ENCODE measurements at places on chromosomes 2 and 18.
A peak's percentile ranks its signal among the peaks of the same experiment; 100 is the strongest.

GRCh38 chr18:44062345-44062744, 618.3 kb upstream of the SETBP1 start:
- no peak for DNase-seq

DNA sequence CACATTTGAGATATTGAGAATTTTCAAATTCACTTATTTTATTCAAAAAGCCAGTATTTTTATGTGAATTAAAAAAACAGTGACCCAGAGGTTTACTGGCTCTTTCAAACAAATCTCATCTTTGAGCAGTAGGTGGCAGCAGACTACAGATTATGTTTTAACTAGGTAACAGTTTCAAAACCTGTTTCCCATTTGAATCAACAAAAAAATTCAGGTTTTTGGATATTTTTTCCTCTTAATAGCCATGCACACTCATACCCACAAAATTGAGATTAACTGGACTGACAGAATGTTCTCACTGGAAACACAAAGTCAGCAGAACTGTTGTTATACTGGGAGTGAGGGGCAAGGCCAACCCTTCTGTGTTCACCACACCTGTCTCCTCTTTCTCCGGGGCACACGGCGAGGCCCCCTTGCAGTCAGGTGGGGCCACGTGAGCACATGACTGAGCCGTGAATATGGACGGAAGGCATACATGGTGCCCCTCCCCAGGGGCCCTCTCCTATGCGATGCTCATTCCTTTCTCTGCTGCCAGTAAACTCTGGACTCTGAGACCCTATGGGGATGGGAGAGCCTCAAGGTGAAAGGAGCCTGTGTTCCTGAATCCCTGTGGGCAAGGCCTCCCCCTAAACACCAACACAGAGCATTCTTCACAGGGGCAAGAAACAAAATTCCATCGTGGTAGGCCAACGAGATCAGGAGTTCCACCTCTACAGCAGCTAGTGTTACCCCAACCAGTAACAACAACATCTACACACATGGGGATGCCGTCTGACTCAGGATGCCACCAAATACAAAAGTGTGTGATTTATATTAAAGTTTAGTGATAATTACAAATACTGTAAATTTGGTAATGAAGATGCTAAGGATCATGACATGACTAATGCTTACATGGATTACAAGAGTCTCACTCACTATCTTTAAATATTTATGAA, 80.4 kb downstream of the LPIN2 start:
- peak; percentile 31 for DNase-seq

DNA sequence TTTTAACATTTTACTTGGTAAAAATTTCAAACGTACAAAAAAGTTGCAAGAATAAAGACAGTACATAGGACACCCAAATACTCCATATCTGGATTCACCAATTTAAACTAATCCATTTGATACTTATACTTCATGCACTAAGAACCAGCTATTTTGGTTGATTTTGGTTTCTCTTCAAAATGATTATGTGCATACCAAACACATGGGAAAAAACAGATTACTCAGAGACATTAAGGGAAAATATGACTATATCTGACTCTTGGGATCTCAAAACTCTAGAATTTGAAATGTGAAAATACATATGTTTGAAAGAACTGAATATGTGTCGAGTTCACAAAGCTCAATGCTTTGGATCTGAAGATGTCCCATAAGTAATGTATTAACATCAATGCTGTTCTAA, 15.5 kb upstream of the MALL start:
- DNase-seq, result no peak

- no peak for DNase-seq
Observed at GRCh38 chr2:15780912-15781574, 159.3 kb upstream of the MYCN start.

GRCh38 chr2:201965550-201965949, 68.1 kb upstream of the FZD7 start:
- DNase-seq, result no peak

DNA sequence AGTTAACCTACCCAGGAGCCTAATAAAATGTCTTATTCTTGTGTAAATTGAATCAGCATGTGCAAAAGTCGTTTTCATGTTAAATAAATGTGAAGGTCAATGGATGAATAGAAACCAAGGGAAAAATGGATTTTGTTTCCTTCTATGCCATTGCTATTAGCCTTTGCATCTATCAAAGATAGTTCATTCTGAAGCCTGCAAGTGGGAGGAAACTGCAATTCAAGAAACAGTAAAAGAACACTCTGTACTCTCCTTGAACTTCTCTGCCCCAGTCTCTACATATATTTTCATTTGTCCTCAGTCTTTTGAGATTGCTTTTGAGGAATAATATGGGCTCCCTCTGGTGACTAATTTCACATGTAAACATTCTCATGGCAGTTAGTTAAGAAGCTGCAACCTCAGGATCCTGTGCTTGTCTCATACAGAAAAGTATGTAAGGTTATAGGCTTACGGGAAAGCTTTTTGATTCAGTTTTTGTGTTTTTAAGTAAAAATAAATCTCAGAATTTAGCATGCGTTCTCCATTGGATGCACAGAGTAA, 1590.0 kb upstream of the LRRTM1 start:
- DNase-seq, result no peak

- no peak for DNase-seq
Observed at GRCh38 chr2:54332386-54332785, 76.4 kb upstream of the TSPYL6 start.

DNA sequence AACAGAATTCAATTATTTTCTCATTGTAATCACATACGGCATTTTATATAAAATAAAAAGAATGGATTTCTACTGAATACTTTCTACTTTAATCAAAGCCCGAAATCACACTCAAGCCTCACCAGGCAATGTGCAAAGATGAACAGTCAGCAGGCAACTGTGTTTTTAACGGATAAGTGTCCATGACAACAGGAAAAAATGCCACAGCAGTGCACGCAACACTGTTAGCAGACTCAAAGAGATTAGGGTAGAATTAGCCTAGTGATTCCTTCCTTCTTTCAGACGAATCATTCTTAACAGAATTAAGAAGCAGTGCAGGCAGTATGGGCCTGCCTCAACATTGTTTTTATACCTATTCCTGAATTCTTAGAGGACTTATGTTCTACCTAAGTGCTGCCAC, 135.6 kb downstream of the CDH2 start:
- DNase-seq, result no peak

DNA sequence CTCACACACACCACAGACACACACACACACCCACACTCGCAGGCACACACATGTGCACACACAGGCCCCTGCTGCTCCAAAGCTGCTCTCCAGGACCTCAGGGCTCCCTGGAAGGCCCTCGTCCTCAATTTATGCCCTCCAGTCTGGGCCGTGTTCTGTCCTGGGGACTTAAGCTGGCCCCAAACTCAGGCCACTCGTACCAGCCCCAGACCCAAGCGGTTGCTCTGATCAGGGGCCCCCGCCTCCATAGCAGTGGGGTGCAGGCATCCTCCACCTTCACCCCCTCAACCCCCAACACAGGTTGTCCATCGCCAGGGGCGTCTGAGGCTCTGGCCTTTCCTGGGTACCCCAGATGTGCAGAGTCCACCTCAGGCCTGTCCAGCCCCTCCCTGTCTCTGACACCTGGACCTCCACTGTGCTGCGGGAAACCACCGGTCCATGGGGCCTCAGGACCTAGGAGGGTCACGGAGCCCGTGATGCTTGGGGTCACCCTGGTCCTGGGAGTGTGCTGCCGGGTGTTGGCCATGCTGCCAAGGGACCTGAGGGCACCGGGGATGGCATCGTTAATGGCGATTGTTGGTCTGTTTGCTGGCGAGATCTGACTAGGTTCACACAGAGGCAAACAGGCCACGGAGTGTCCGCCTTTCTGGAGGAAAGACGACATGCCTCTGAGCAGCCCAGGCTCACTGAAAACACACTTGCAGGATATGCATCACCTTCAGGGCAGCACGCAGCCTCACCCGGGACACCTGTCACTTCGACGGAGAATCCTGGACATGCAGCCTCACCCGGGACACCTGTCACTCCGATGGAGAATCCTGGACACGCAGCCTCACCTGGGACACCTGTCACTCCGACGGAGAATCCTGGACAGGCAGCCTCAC, 155.6 kb downstream of the NDUFA10 start:
- no peak for DNase-seq

DNA sequence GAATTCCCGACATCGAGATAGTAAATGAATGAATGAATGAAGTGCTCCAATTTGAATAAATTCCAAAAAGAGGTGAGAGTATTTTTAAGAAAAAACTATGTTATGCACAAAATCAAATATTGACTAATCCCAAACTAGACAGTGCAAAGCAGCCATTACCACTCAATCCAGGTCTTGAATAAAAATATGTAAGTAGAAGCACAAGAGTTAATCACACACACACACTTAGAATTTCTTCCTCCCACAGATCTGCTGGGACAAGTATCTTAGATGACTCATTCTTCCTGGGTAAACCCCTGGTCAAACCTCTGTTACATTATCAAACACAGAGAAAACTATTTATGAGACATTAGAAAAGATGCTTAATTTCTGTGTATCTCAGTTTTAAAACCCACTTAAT, 102.0 kb downstream of the PLA2R1 start:
- no peak for DNase-seq

DNA sequence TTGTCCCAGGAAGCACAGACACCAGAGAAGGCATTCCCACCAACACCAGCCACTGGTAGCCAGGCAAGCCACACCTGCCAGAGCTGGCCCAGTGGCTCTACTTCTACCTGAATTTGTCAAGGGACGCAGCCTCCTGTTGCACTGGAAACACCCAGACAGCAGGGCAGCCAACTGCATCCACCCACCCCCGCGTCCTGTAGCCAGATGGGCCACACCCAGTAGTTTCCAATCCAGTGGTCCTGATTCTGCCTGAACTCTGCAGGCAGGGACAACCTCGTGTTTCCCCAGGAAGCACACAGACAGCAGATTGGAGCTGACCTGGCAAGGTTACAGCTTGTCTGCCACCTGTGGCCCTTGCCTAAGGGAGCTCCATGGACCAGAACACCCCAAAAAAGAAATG, 18.2 kb downstream of the PFN4 start:
- DNase-seq, result no peak

- DNase-seq, result no peak
Observed at GRCh38 chr2:126429103-126429502, 226.9 kb upstream of the GYPC start.

- no peak for DNase-seq
Observed at GRCh38 chr2:67050622-67051021, 346.5 kb upstream of the ETAA1 start.

GRCh38 chr2:227846831-227847230, 24.6 kb upstream of the DAW1 start:
- no peak for DNase-seq
